ENCODE measurements at places on chromosomes 1 and 21.

- DNase-seq = no peak
Observed at GRCh38 chr1:150619576-150620509, 9.6 kb downstream of the ENSA start.

- no peak for DNase-seq
Observed at GRCh38 chr1:36352910-36353878, 29.7 kb upstream of the EVA1B start.

- no peak for DNase-seq
Observed at GRCh38 chr1:221415651-221416050, 326.2 kb downstream of the DUSP10 start.

- no peak for DNase-seq
Observed at GRCh38 chr1:33410091-33410701, 20.7 kb downstream of the PHC2 start.

GRCh38 chr21:32977216-32977615, 48.5 kb upstream of the OLIG2 start:
- DNase-seq = no peak

GRCh38 chr1:52056937-52057231, 789 bp downstream of the BTF3L4 start:
- DNase-seq = no peak

DNA sequence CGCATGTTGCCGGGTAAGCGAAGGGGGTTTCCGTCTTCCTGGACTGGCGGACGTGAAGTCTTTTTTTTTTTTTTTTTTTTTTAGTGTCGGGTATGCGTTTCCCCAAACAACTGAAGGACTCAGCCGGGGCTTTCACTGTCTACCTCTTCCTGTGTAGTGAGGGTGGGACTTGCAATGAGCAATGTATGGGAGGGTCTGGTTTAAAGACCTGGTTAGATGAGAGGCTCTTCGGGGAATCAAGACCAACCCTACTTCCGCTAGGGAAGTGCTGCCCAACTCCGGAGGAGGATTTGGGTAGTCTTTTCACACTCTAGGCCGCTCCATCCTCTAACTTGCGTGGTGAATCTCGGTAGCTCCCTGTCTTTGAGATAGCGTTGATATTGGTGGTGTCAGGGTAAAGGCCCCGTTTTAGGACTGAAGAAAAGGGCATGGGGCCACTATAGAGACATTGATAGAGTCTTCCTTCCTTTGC, 754 bp downstream of the PRRC2C start:
- DNase-seq = peak; percentile 36

GRCh38 chr1:36529769-36530260, 47.1 kb upstream of the CSF3R start:
- no peak for DNase-seq

DNA sequence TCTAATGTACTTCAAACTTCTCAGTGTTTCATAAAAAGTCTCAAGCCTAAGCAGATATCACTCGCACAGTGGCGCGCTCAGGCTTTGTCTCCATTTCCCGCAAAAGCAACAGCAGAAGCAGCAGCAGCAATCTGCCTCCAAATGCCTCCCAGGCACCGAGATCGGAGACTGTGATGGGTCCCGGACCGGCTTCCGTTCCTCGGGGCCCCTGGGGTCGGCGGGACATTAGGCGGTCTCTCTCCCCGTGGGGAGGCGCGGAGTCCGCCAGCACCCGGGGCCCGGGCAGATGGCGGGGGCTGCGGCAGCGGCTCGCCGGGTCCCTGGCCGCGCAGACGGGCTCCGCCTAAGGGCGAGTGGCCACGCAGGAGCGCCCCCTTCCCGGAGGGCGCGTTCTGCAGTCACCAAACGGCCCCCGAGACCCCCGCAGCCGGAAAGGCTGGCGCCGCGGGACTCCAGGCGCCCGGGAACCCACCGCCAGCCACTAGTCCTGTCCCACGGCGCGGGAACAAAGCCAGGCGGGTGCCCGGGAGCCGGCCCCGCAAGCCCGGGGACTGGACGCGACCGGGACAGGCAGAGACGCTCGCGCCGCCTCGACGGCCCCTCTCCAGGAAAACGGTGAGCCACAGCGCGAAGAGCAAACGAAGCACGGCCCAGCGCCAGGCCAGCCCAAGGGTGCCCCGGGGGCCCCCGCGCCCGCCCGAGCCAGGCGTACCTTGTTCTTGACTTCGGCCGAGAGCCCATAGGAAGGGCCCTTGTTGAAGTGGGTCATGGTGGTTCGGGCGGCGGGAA, 590 bp downstream of the CNN3 start:
- DNase-seq = peak; percentile 32

DNA sequence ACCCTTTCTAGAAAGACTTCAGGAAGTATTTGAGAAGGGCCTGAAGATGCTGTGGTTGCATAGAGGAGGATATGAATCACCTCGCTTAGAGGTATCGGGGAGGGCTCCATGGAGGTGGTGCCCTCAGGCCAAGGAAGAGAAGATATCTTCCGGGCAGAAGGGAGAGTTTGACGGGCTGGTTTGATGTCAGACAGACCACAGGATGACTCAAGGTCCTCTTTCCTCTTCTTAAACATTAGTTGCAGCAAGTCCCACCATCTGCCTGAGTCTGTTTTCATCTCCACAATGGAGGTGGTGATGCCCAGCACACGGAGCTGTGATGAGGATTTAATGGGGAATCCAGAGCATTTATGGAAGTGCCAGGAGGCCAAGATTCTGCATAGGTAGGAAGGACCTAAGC, 25.1 kb upstream of the RUNX3 start:
- no peak for DNase-seq

DNA sequence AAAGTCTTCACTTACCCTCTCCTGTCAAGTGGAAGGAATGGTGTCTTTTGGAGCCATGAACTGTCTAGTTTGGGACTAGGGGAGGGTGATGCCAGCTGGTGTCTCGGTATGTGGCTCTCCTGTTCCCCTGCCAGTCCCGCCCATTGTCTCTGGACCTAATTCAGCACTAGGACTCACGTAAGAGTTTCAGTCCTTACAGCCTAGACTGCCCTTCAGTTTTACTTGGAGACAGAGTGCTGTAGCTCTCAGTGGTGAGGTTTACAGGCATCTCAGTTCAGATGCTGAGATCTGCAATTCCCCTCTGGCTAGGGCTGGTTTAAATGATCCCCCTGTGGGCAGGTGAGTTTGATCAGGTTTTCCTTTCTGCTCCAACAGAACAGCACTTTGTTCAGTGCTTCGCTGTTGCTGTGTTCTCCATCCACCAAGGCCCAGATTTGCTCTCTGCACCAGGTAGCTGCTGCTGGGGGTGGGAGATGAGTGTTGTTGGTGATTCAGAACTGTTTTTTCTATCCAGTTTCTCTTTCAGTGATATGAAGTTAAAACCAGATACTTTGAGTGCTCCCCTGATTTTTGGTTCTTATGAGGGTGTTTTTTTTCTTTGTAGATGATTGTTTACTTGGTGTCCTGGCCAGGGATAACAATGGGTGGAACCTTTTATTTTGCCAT, 198.3 kb upstream of the RNPC3 start:
- DNase-seq = no peak

- DNase-seq = no peak
Observed at GRCh38 chr1:3307359-3307758, 147.1 kb upstream of the ARHGEF16 start.

GRCh38 chr1:241985787-241986186, 13.1 kb downstream of the MAP1LC3C start:
- no peak for DNase-seq

- no peak for DNase-seq
Observed at GRCh38 chr1:214548271-214548670, 3.1 kb downstream of the PTPN14 start.

DNA sequence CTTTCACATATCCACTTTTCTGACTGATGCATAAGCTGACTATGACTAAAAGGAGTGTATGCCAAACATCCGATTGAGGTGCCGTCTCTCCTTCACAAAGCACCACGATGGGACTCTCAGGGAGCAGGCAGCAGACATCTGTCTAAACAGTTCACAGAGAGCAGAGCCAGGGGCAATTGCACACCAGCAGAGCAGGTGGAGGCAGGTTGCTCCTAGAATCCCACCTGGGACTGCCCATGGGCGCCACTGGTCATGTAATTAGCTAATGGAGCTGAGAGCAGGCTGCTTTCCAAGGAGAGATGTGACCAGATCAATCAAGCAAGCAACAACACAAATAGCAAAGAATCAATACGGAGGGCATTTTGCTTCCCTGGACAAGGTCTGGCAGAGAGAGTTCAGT, 30.5 kb upstream of the COA6 start:
- no peak for DNase-seq

GRCh38 chr21:28867401-28867800, 125.3 kb downstream of the LTN1 start:
- no peak for DNase-seq

DNA sequence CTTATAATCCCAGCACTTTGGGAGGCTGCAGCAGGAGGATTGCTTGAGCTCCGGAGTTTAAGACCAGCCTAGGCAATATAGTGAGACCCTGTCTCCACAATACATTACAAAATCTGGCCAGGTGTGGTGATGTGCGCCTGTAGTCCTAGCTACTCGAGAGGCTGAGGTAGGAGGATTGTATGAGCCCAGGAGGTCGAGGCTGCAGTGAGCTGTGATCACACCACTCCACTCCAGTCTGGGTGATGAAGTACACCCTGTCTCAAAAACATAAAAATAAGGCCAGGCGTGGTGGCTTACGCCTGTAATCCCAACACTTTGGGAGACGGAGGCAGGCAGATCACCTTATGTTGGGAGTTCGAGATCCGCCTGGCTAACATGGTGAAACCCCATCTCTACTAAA, 27.7 kb downstream of the L1TD1 start:
- DNase-seq = no peak

DNA sequence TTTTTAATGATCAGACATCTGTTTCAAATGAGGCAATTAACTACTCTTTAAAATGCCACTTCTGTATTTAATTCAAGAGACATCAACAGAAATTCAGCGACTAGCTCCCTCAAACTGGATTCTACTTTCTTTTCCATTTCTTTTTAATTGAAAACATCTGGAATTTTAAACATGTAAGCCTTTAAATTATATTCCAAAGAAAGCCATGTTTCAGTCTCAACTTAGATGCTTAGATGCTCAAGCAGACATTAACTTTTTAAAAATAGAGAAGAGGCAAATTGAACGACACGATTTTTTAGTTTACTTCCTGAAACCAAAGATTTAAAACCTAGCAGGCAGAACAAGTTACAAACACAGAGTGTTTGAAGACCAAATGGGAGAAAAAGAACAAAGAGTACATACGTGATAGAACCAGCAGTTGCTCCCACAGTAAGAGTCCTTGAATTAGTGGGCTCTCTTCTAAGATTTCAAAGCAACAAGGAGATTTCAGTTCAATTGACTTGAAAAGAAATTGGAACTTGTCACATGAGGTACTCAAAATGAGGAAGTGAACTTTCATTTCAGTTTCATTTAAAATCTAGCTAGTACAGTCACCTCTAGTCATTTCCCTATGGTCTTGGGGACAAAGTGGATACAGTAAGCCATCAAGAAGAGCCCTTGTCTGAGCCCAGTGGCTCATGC, at the start of gene CTSS:
CTSS (minus strand) TSS at position 483 of the 681 bp plus-strand sequence. CDS start 1,015 bp downstream, outside the sequence.
- DNase-seq = no peak

DNA sequence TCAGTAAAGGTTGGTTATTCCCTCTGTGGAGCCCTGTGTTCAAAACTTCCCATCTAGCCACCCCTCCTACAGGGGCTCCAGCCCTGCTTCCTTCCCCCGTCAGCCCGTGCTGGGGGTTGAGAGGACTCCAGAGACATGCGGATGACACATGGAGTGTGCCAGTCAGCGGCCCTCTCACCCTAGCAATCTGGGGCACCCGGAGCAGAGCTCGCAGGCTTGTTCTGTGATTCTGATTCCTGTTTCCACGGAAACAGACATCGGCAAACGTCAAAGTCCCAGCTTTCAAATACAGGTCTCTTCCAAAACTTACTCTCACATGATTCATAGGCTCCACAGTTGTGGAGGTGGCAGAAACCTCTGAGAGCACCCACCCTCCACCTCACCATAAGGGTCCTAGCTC, 9.8 kb upstream of the SSBP3 start:
- no peak for DNase-seq

DNA sequence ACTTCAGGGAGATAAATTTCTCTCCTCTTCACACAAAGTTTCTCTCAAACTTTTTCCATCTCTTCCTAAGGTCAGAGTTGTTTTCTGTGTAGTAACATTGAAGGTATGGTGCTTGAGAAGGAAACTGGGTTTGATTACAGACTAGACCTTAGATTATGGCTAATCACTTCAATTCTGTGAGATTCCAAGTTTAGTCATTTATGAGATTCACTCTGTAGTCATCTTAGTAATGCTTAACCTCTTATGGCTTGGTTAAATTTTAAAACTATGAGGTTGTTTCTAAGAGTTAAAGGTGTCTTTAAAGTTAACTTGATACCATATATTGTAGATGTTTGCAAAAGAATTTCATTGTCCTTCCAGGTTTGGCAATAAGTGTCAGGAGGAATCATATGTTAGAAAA, 1092.2 kb downstream of the KCNT2 start:
- no peak for DNase-seq

DNA sequence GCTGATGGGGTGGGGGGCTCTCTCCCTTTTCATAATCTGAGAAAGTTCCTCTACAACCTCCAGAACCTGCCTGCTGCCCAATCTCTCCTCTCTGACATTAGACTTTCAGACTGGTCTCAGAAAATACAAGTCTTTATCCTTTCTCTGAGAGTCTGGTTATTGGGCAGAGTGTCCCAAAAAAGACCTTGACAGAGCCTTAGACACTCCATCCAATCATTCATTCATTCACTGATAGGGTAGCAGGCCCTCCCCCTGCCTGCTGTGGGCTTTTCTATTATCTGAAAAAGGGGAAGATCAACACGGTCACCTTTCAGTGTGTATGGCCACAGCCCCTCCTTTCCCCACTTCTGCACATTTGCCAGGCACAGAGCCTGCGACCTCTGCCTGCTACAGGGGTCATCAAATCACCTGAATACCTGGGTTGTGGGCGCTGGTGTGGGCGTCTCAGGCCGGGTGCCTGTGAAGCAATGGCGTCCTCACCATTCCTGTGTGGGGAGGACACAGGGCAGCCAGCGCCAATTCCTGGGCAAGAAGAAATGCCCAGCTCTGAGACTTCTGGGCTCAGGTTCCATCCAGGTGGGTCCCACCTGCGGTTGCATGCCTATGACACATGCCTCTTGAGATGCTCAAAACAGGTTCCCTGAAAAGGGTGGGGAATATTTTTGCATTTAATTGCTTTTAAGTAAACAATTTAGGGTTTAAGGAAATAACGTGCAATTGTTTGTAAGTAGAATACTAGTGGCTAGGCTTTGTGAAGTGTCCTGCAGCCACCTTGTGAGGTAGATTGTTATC, 52.8 kb downstream of the ELK4 start:
- DNase-seq = no peak

GRCh38 chr1:17066361-17067068, 12.7 kb upstream of the SDHB start:
- DNase-seq = no peak
